A549 treated with GW870086 at 1 μM for 4 hours (cell line): ENCODE measurements at places on chromosomes 16 and 17. TPM values are rescaled to one million over a fixed set of nuclear protein-coding genes. Genes with fewer than 3 reads are reported as not detected.

The CAPNS2 gene
- total RNA-seq = not detected in 5 replicates

The ARHGDIG gene
- 1.7 to 3.2 TPM (median 2.5 TPM) in 5 replicates for total RNA-seq

The GAS2L2 gene
- 0.07 to 0.12 TPM (median 0.09 TPM) in 3 of 5 replicates, not detected in the others for total RNA-seq

The SMURF2 gene
- total RNA-seq = 21.8 to 32.4 TPM (median 30.1 TPM) in 5 replicates

The SLC2A4 gene
- total RNA-seq = 0.17 to 0.64 TPM (median 0.45 TPM) in 5 replicates
